ENCODE measurements at places on chromosomes 1 and 21. TPM values are rescaled to one million over a fixed set of nuclear protein-coding genes. Genes with fewer than 3 reads are reported as not detected.
A peak's percentile ranks its signal among the peaks of the same experiment; 100 is the strongest.

Gene ZNF683
- not detected for total RNA-seq

Gene UROD
- 76.8 TPM for total RNA-seq

Gene GRIK3
- total RNA-seq, result not detected

- H3K4me1 ChIP-seq, result no peaks in the 10 kb centered on the region
- no peaks in the 10 kb centered on the region for H3K36me3 ChIP-seq
- no peak overlapping the region for H3K4me3 ChIP-seq
- no peaks in the 10 kb centered on the region for H3K27me3 ChIP-seq
- peak; percentile 10 for DNase-seq
These were observed 330.9 kb downstream of the S1PR1 start for GRCh38 chr1:101567582-101568189.

DNA sequence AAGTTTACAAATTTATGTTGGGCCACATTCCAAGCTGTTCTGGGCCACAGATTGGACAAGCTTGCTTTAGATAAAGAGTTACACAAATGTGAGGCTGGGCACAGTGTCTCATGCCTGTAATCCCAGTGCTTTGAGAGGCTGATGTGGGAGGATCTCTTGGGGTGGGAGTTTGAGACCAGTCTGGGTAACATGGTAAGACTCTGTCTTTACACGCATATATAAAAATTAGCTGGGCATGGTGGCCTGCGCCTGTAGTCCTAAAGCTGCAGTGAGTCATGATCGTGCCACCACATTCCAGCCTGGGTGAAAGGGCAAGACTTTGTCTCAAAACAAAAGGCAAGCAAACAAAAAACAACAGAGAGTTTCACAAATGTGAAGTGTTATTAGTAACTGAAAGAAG, 5.9 kb upstream of the VCAM1 start:
- H3K27me3 ChIP-seq, result no peaks in the 10 kb centered on the region
- H3K4me1 ChIP-seq, result no peaks in the 10 kb centered on the region
- no peak for DNase-seq

- no peaks in the 10 kb centered on the region for H3K36me3 ChIP-seq
- H3K4me1 ChIP-seq, result peaks cover 10% of the 10 kb centered on the region
- peak within 1 kb of the TSS; percentile 90 for H3K27ac ChIP-seq
- peak within 1 kb of the TSS; percentile 73 for H3K4me3 ChIP-seq
- no peak for DNase-seq
These were observed at the start of gene C2CD4D for GRCh38 chr1:151839457-151840403. Gene C2CD4D (minus strand): TSS chr1:151839820. CDS start chr1:151838989, 831 bp downstream.

GRCh38 chr1:119859647-119860046, 36.7 kb downstream of the ADAM30 start:
- H3K27me3 ChIP-seq, result peaks cover 20% of the 10 kb centered on the region
- DNase-seq, result no peak
- no peak overlapping the region for H3K27ac ChIP-seq
- no peaks in the 10 kb centered on the region for H3K36me3 ChIP-seq

GRCh38 chr1:24917327-24918074, 12.6 kb downstream of the RUNX3 start:
- H3K4me1 ChIP-seq, result no peaks in the 10 kb centered on the region
- H3K27me3 ChIP-seq, result no peaks in the 10 kb centered on the region

GRCh38 chr21:44298301-44298700, 1.6 kb upstream of the PFKL start:
- no peaks in the 10 kb centered on the region for H3K27me3 ChIP-seq
- no peak for DNase-seq
- no peak overlapping the region for H3K4me3 ChIP-seq
- no peaks in the 10 kb centered on the region for H3K36me3 ChIP-seq
- no peak overlapping the region for H3K27ac ChIP-seq

DNA sequence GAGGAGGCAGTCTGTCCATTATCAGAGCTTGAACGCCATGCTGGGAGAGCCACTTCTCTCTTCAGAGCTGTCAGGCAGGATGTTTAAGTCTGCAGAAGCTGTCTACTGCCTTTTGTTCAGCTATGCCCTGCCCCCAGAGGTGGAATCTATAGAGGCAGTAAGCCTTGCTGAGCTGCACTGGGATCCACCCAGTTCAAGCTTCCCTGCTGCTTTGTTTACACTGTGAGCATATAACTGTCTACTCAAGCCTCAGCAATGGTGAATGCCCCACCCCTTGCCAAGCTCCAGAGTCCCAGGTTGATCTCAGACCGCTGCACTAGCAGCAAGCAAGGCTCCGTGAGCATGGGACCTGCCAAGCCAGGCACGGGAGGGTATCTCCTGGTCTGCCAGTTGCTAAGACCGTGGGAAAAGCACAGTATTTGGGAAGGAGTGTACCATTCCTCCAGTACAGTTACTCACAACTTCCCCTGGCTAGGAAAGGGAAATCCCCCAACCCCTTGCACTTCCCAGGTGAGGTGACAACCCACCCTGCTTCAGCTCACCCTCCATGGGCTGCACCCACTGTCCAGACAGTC, 32.5 kb downstream of the RGS13 start:
- no peaks in the 10 kb centered on the region for H3K27me3 ChIP-seq
- no peaks in the 10 kb centered on the region for H3K36me3 ChIP-seq
- no peak overlapping the region for H3K27ac ChIP-seq
- DNase-seq, result no peak

DNA sequence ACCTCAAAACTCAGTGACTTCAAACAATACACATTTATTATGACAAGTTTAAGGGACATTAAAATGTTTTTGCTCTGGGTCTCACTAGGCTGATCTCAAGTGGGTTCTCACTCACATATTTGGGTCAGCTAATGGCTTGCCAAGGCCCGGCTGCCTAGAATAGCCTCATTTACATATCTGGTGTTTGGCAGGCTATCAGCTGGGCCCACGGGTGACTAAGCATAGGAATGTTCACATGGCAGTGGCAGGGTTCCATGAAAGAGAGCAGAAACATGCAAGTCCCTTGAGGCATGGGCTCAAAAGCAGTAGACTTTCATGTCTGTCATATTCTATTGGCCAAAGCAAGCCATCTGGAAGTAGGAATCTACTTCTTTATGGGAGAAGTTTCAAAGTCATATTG, 492.6 kb downstream of the KCNT2 start:
- H3K27me3 ChIP-seq, result no peaks in the 10 kb centered on the region
- H3K27ac ChIP-seq, result no peak overlapping the region
- no peaks in the 10 kb centered on the region for H3K4me1 ChIP-seq
- H3K4me3 ChIP-seq, result no peak overlapping the region
- no peak for DNase-seq

DNA sequence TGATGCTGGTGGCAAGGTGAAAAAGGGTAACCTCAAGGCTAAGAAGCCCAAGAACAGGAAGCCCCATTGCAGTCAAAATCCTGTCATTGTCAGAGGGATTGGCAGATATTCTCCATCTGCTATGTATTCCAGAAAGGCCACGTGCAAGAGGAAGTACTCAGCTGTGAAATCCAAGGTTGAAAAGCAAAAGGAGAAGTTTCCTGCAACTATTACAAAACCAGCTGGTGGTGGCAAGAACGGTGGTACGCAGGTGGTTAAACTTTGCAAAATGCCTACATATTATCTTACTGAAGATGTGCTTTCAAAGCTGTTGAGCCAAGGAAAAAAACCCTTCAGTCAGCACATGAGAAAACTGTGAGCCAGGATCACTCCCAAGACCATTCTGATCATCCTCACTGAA, 13.7 kb upstream of the VPS45 start:
- H3K36me3 ChIP-seq, result no peaks in the 10 kb centered on the region
- H3K27ac ChIP-seq, result no peak overlapping the region
- H3K27me3 ChIP-seq, result no peaks in the 10 kb centered on the region
- H3K4me1 ChIP-seq, result no peaks in the 10 kb centered on the region
- no peak overlapping the region for H3K4me3 ChIP-seq
- no peak for DNase-seq

- DNase-seq, result no peak
- H3K4me1 ChIP-seq, result no peaks in the 10 kb centered on the region
- H3K27me3 ChIP-seq, result no peaks in the 10 kb centered on the region
- no peaks in the 10 kb centered on the region for H3K36me3 ChIP-seq
These were observed 67.8 kb downstream of the CNIH3 start for GRCh38 chr1:224683936-224684335.

DNA sequence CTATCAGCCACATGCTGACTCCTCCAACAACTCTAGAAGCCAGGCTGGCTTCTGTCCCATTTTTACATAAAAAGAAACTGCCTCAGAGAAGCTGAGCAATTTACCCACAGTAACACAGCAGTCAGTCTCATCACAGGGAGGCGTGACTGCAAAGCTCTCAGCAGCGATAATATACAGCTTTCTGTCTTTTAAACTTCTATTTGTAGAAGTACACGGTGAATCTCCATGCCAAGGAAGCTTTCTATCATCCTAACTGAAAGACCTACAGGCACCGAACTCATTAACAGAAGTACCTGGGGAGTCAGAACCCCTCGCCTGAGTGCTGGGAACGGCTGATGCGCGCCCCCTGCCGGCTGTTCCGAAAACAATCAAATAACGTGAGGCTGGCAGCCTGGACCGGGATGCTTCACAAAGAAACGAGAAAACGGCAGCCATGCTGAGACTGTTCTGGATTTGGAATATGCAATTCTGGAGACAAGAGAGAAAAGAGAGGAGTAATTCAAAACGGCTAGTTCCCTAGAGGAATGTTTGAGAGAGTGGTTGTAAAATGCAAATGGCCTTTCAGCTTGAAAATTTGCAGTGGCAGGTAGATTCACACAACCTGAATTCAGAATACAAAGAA, 43.5 kb upstream of the RAB4A start:
- no peak overlapping the region for H3K4me3 ChIP-seq
- H3K27ac ChIP-seq, result peak overlapping the region; percentile 18
- H3K36me3 ChIP-seq, result no peaks in the 10 kb centered on the region
- H3K4me1 ChIP-seq, result peaks cover 48% of the 10 kb centered on the region

Data from Panc1 (cell line).